Activated CD4-positive, alpha-beta T cell treated with anti-CD3 and anti-CD28 coated beads for 24 hours (primary cell): ENCODE measurements at places on chromosomes 5 and 9.

DNA sequence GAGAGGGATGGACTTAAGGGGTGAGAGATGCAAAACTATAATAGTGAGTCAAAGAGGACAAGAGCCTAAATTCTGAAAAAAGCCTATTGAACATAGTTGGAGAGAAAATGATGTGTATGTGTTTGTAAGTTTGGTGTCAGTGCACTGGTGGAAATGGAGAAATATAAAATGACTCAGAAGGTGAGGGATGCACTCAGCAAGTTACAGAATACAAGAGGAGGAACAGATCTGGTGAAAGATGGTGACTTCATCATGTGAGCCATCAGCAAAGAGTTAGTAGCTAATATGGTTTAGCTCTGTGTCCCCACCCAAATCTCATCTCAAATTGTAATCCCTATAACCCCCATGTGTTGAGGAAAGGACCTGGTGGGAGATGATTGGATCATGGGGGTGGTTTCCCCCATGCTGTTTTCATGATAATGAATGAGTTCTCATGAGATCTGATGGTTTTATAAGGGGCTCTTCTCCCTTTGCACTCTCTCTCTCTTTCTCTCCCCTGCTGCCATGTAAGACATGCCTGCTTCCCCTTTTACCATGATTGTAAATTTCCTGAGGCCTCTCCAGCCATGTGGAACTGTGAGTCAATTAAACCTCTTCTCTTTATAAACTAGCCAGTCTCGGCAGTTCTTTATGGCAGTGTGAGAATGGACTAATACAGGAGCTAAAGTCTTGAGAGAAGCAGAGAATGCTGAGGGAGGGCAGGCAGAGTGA, 30.4 kb upstream of the FYB1 start:
- no peak for DNase-seq

GRCh38 chr9:90898228-90898627, 96.6 kb downstream of the SYK start:
- no peak for DNase-seq

- DNase-seq: no peak
Measured at GRCh38 chr9:123615381-123615780, 259.4 kb downstream of the CRB2 start.

- DNase-seq: no peak
Measured at GRCh38 chr9:117103438-117104110, 311.3 kb downstream of the ASTN2 start.

DNA sequence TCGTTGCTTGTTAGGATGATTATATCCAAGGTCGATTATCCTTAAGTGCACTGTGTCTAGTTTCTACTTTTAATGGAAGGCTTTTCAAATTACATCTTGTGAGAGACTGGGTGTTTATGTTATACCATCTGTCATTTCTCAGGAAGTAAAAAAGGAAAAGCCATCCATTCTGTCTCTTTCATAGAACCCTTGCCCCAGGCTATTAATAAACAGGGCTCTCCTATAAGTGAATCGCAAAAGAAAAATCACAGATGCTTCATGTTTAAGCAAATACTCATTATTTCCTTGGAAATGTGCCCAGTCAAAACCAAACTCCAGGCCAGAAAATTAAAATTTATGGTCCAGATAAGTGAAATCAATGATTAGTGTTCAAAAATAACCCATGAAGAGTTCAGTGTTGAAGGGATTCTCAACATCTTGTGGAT, 58.1 kb downstream of the STARD4 start:
- no peak for DNase-seq

DNA sequence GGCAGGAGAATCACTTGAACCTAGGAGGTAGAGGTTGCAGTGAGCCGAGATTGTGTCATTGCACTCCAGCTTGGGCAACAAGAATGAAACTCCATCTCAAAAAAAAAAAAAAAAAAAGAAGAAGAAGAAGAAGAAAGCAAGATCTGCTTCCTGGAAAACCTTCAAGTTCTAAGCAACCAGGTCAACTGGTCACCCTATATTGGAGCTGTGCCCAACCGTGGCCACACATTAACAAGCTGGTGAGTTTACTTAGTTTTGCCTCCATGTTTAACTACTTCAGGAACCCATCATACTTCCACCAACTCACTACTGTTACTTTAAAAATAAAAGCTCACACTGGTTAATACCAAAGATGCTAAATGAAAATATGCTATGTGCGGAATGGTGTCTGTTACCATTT, 12.3 kb upstream of the SKP1 start:
- no peak for DNase-seq

DNA sequence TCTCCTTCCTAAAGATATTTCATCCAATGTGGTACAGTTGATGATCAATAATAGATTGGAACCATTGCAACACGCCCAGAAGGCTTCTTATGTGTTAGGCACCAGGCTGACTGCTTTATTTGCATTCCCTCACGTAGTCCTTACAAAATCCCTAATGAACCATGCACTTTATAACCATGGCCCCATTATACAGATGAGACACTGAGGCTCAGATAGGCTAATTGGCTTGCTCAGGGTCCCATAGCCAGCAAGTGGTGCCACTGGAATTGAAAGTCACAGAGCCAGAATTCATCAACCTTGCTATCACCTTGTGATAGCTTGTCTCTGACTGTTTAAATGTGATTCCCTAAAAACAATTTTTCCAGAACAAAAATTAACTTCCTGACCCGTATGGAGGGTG, 27.8 kb upstream of the RAI14 start:
- DNase-seq: no peak

DNA sequence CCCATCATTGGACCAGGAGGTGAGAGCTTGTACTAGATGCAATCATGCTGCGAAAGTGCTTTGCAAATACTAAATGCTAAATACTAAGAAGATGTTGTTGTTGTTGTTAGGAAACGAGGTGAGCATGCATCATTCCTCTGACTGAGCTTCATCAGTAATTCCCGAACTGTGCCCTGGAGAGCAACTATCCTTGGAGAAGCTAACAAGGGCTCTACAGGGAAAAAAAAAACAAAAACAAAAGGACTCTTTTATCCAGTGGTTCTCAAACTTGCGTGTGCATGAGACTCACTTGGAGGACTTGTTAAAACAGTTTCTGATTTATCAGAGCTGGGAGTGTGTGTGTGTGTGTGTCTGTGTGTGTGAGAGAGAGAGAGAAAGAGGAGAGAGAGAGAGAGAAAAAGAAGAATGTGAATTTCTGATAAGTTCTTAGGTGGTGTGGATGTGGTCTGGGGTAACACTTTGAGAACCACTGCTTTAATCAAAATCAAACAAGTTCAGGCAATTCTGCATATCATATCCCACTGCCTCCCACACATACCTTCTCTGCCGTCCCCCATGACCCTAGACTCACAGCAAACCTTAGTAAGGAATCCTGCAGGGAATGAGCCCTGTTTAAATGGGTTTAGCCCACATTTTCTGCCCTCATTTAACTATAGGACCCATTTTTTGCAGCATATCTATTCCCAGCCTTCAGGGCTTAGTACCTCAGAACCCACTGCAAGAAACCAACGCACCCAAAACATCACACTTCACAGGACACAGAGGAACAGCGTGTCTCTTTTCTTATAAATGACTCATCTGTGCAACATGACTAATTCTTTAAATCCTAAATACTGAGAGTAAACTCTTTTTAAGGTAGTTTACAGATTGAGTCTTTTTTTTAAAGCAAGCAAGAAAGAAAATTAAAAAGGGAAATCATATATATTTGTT, 48.9 kb downstream of the PDE6A start:
- DNase-seq: no peak

- peak; percentile 22 for DNase-seq
Measured at GRCh38 chr9:135990468-135991429, 29.6 kb upstream of the UBAC1 start.

GRCh38 chr9:132447346-132447745, 37.3 kb downstream of the CFAP77 start:
- DNase-seq: no peak

DNA sequence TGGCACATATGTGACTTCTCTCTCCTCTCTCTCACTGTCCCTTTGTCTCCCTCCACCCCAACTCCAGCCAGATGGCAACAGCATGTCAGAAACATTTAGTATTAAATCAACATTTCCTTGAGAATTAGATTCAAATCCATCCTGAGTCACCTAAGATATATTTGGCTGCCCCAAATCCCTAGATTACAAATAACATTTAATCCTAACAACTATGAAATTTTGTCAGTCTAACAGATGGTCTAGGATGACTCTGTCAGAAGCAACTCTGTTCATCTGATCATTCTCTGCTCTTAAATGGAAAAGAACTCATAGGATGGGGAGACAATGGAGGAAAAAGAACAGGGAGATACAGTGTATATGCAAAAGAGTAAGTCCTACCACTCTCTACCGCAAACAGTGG, 201.2 kb downstream of the TSSK1B start:
- DNase-seq: no peak

DNA sequence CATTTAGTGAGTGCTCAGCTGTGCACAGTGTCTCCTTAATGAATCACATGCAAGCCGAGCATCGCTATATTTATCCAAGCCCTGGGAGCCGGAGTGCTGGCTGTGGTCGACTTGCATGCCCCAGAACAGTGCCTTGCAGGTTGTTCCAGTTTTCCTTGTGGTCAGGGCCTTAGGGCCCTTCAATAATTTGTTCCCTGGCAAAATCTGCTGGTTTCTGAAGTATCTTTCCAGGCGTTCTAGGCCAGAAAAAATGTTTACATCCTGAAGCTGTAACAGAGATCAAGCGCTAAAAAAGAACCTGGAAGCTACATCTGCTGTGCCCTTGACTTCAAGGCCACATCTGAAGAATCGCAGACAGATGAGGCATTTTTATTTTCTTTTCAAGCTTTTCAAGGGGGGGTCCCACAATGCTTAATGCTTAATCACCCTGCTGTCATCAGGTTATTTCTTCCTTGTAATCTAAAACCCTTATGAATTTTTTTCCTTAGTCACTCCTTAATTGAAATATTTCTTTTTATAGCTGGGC, 105.8 kb downstream of the DOCK2 start:
- no peak for DNase-seq

GRCh38 chr9:78026947-78027346, 4.7 kb downstream of the GNAQ start:
- DNase-seq: no peak

GRCh38 chr5:56412601-56413379, 179.7 kb upstream of the ANKRD55 start:
- DNase-seq: no peak

GRCh38 chr9:92723299-92723625, 41.4 kb downstream of the BICD2 start:
- no peak for DNase-seq

DNA sequence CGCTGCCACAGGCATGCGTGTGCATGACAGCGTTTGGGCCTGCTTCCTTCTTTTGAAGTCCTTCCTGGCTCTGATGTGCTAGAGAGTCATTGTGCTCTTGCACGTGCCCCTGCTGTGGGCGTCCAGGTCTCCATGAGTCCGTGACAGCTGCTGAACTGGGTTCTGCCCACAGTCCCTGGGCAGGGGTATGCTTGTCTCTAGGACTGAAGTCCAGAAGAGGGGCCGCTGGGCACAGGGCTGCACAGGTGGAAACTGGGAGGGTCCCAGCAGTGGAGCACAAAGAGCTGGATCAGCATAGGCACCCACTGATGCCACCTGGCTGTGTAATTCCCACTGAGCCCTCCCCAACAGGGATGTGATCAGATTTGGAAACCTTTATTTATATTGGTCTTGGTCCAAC, 169.4 kb downstream of the IRX2 start:
- DNase-seq: no peak

DNA sequence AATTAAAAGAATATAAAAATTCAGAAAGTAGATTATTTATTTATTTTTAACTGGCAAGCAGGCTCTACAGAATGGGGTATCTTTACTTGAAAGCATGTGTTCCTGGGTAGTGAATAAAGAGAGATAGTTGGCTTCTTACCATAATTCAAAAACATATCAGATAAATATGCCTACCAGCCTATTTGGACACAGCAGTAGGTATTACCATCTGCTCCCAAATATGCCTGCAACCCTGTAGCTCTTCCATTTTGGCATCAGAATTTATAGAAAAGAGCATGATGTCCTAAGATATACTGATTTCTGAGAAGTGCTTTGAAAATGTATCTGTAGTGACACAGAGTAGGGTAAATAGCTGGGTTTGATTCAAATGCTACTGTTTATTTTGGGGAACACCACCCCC, 1300.5 kb upstream of the DMAC1 start:
- no peak for DNase-seq

DNA sequence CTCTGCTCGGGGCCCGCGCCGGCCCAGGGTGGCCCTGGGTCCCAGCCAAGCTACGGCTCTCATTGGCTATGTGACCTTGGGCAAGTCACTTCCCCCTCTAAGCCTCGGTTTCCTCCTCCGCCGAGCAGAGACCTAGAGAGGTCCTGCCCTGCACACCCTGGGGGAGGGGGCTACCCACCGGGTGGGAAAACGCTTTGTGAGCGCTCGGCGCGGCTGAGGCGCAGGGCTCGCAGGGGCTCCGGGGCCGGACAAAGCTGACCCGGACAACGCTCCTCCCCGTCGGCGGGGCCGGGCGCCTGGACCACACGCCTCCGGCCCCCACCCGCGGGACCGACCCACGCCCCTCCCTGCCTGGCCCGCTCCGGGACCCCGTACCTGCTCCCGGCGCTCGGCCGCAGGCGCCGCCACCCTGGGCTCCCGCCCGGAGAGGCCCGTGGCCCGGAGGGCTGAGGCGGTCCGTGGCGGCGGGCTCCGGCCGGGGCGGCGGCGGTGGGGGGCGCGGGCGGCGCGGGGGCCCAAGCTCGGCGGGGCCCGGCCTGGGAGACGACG, 85.7 kb upstream of the MELK start:
- DNase-seq: no peak

- no peak for DNase-seq
Measured at GRCh38 chr5:179795049-179795862, 1.5 kb downstream of the LTC4S start.

DNA sequence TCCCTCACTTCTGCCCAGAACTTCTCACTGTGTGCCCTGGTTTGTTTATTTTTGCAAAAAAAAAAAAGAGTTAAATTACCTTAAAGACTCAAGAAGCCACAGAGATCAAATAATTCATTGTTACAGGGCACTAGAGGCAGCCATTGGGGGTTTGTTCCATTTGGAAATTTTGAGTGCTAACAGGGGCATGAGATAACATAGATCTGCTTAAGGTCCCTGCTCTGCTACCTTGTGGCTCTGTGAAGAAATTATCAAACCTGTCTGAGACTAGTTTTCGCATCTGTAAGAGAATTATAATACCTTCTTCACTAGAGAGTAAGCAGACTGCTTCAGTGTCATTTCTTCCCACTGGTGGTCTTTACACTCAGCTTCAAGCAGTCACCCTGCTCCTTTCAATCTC, 394 bp downstream of the TLR4 start:
- DNase-seq: no peak
